Type B pancreatic cell (in vitro differentiated cells): ENCODE measurements at places on chromosomes 1 and 21. TPM values are rescaled to one million over a fixed set of nuclear protein-coding genes. Genes with fewer than 3 reads are reported as not detected.
A peak's percentile ranks its signal among the peaks of the same experiment; 100 is the strongest.

DNA sequence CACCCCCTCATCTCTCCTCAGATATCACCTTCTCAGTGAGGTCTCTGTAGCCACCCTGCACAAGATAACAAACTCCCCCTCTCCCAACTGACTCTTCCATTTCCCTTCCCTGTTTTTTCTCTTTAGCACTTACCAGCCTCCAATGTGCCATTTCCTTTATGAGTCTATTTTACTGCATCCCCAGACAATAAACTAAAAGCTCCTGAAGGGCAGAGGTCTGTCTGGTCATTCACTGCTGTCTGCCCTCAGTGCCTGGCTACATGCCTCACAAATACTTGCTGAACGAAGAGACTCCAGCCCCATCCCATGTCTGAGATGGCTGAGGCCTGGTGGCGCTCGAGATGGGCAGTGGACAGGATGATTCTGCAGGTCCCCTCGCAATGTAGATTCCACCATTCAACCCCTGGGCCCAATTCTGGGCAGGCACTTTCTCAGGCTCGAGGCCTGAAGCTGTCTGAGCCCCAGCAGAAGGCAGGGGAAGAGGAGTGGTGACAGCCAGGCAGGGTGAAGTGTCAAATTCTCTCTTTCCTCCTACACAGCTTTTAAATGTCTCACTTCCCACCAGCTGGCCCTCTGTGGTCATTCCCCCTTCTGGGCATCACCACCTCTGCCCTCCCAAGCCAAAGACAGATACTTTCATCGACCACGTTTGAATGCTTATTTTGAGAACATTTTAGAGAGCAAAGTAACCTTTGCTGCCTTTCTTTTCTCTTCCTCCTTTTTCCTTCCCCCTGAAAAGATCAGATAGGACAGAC is 6.6 kb downstream of the LRRN2 start:
- H3K27ac ChIP-seq = no peak overlapping the region
- peaks cover 57% of the 10 kb centered on the region for H3K27me3 ChIP-seq
- H3K4me3 ChIP-seq = no peak overlapping the region
- peaks cover 6% of the 10 kb centered on the region for H3K4me1 ChIP-seq

- H3K27ac ChIP-seq = peak overlapping the region; percentile 93
- no peaks in the 10 kb centered on the region for H3K27me3 ChIP-seq
- peaks cover 48% of the 10 kb centered on the region for H3K4me1 ChIP-seq
- no peak for DNase-seq
- peak overlapping the region; percentile 69 for H3K4me3 ChIP-seq
These were observed 19.7 kb downstream of the BCAR3 start for GRCh38 chr1:93661829-93662474.

DNA sequence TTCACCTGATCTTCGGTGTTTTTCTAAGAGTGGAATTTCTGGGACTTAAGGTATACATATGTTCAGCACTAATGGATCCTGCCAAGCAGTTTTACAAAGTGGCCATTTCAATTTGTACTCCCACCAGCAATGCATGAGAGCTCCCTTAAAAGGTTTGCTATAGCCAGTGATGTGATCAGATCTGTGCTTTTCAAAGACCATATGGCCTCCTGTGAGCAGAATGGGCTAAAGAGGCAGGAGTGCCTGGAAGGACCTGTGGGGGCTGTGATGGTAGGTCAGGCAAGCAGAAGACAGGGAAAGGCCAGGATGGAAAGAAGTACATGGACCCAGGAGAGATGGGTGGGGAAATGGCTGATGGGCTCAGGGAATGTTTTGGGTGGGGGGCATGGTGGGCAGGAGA is 252.7 kb downstream of the DISC1 start:
- DNase-seq = no peak
- H3K4me3 ChIP-seq = no peak overlapping the region
- H3K27ac ChIP-seq = no peak overlapping the region
- no peaks in the 10 kb centered on the region for H3K4me1 ChIP-seq

DNA sequence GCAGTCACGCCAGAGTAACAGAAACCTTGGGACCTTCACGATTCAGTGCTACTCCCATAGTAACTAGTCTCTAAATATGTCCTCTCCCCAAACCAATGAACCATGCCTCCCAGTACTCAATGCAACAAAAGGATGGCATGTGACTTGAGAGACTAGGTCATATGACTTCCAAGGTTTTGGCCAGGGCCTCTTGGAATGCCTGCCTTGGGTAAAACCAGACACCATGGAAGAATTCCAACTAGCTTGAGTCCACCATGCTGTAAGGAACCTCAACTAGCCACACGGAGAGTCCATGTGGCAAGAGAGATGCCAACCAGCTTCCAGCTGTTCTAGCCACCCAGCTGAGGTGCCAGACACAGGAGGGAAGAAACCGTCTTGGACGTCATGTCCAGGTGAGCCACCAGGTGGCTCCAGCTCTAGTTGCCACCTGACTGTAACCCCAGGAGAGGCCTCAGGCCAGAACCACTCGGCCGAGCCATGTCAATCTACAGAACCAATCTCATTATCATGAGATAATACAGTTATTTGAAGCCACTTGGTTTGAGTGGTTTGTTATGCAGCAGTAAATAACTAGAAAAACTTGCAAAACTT is 115.0 kb downstream of the SYF2 start:
- H3K4me3 ChIP-seq = no peak overlapping the region
- H3K27me3 ChIP-seq = peaks cover 9% of the 10 kb centered on the region
- no peak overlapping the region for H3K27ac ChIP-seq
- H3K4me1 ChIP-seq = peaks cover 15% of the 10 kb centered on the region
- H3K36me3 ChIP-seq = no peaks in the 10 kb centered on the region

DNA sequence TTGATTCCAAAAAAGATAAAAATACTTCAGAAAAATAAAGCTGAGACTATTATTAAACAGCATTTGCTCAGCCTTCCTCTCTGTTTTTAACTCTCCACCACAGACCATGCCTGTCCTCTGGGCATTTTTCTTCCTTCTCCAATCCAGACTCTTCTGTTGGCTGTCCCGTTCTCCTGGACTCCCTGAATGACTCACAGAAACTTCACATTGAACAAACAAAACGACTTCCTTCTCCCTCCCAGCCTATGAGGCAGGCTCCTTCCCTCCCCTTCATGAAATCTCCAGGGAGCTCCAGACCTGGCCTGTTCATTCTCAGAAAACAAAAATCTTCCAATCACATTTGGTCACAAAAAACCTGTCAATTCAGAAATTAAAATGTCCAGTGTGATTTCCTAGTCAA is 421.3 kb downstream of the NPHP4 start:
- no peak for DNase-seq
- no peaks in the 10 kb centered on the region for H3K36me3 ChIP-seq
- peaks cover 9% of the 10 kb centered on the region for H3K27me3 ChIP-seq

- DNase-seq = no peak
- no peak overlapping the region for H3K27ac ChIP-seq
- H3K4me3 ChIP-seq = no peak overlapping the region
- no peaks in the 10 kb centered on the region for H3K36me3 ChIP-seq
These were observed 183.9 kb upstream of the SGIP1 start for GRCh38 chr1:66350001-66350547.

- DNase-seq = no peak
- H3K4me1 ChIP-seq = peaks cover 8% of the 10 kb centered on the region
- H3K27ac ChIP-seq = no peak overlapping the region
- H3K4me3 ChIP-seq = no peak overlapping the region
These were observed 18.7 kb upstream of the ZBTB21 start for GRCh38 chr21:42028766-42029425.

GRCh38 chr1:37663426-37664000 is 28.8 kb upstream of the CDCA8 start:
- H3K36me3 ChIP-seq = no peaks in the 10 kb centered on the region

DNA sequence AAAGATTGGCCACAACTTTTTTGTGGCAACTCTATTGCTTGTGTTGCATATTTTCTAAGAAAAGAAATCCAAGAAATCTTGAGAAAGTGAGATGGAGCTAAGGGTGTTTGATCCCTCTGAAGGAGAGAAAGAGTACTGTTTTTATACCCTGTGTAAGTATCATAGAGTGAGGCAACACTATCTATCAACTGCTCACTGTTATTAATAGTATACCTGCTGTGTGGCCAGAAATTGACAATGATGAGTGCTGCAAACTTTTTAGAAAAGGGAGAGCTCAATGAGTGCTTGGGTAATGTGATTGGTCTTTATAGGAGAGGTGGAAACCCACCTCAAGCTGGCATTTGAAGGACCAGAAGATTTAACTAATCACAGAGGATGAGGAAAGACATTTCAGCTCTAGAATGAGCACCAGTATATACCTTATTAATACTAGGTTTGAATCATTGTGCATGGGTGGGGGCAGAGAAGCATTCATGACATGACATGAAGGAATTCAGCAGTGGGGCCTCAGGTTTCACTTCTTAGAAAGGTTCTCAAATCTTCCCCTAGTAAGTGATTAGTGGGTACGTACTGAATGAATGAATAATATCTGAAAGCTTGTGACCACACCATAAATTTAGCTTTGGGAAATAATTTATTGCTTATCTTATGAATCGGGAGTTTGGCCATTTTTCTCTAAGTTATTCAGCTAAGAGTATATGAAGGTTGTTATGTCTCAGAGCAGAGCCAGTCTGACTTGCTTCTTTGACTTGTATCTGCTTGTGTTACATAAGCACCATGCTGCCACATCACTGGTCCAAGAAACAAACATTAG is 169.2 kb upstream of the SGIP1 start:
- no peak for DNase-seq
- H3K27me3 ChIP-seq = no peaks in the 10 kb centered on the region
- H3K4me1 ChIP-seq = peaks cover 8% of the 10 kb centered on the region
- H3K36me3 ChIP-seq = peaks cover 3% of the 10 kb centered on the region

DNA sequence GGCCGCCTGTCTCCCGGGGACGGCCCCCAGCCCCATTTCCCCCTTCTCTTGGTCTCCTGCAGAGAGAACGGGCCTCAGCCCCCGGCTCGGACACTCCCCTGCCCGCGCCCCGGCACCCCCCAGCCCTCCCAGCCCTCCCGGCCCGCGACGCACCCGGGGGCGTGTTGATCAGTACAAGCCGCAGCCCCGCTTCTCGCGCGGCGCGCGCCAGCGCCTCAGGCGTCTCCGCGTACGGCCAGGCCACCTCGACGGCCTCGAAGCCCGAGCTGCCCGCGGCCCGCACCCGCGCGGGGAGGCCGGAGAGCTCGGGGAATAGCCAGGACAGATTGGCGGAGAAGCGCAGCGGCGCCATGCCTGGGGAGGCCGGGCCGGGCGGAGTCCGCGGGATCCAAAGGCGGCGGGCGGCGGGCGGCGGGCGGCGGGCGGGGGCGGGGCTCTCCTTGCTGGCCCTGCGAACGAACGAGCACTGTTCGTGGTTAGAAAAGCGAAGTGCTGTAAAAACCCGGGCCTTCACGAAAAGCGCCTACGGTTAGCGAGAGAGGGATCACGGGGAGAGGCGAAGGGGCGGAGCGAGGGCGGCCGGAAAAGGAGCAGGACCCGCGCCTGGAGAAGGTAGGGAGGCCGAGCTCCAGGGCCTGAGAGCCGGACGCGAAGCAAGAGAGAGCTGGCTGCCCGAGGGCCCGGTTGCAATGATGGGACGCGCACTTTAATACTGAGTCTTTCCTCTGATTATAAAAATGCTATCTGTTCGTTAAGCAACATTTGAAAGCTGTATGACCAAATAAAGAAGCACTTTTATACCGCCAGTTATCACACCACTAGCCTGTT is at the start of gene HYI:
HYI (minus strand) TSS at position 490 of the 828 bp plus-strand sequence; CDS start at position 352, 138 bp downstream.
- peaks cover 17% of the 10 kb centered on the region for H3K27me3 ChIP-seq
- H3K4me3 ChIP-seq = peak within 1 kb of the TSS; percentile 95
- peak; percentile 83 for DNase-seq
- peaks cover 20% of the 10 kb centered on the region for H3K4me1 ChIP-seq
- H3K27ac ChIP-seq = peak within 1 kb of the TSS; percentile 95
- peaks cover 26% of the 10 kb centered on the region for H3K36me3 ChIP-seq

GRCh38 chr1:236795757-236796667 is 920 bp downstream of the MTR start:
- H3K4me3 ChIP-seq = peak overlapping the region; percentile 94
- H3K27me3 ChIP-seq = peaks cover 10% of the 10 kb centered on the region
- no peak for DNase-seq
- H3K4me1 ChIP-seq = peaks cover 19% of the 10 kb centered on the region
- no peaks in the 10 kb centered on the region for H3K36me3 ChIP-seq

GRCh38 chr1:228353601-228354371 is 52.8 kb downstream of the TRIM11 start:
- H3K36me3 ChIP-seq = no peaks in the 10 kb centered on the region
- no peaks in the 10 kb centered on the region for H3K27me3 ChIP-seq
- DNase-seq = no peak
- H3K27ac ChIP-seq = no peak overlapping the region

DNA sequence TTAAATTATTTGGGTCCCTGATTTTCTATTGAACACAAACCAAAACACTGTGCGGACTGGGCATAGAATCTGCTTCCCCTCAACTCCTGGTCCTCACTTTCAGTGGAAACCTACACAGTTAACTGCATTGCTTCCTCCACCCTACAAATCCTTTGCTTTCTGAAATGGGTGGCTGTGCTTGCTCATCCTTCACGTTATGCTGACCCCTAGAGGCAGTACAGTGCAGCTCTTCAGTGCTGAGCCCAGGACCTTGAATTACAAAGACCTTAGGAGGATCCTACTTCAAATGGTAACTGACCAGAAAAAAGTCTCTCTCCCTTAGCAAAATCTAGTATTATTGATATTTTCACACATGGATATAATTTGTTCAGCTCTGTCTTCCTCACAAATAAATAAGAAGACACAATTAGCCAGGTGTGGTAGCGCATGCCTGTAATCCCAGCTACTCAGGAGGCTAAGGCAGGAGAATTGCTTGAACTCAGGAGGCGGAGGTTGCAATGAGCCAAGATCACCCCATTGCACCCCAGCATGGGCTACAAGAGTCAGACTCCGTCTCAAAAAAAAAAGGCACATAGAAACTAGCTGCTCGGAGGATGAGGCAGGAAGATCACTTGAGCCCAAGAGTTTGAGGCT is 63.4 kb upstream of the L1TD1 start:
- H3K27me3 ChIP-seq = no peaks in the 10 kb centered on the region
- no peaks in the 10 kb centered on the region for H3K4me1 ChIP-seq
- H3K36me3 ChIP-seq = peaks cover 5% of the 10 kb centered on the region
- H3K4me3 ChIP-seq = no peak overlapping the region
- peak overlapping the region; percentile 24 for H3K27ac ChIP-seq
- no peak for DNase-seq

DNA sequence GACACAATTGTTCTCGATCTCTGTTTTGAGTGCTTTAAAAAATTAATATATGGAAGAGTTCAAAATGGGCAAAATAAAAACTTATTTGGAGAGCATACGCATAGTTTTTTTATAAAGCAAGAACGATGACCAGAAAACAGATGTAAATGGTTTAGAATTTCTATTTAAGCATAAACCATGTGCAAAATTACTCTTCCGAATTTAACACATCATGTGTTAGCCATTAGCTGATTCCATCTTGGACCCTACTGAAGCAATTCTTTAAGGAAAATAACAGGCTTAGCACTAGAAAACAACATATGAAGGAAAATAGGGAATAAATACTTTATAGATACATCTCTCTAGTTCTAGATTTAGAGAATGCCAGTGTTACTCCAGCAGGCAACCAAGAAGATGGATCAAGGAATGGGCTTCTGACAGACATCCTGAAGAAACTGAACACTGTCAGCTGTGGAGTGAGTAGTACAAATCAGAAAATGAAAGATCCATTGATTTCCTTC is 26.7 kb downstream of the CDC7 start:
- no peaks in the 10 kb centered on the region for H3K27me3 ChIP-seq
- H3K36me3 ChIP-seq = peaks cover 7% of the 10 kb centered on the region
- no peak for DNase-seq
- H3K4me3 ChIP-seq = no peak overlapping the region
- no peak overlapping the region for H3K27ac ChIP-seq
- peaks cover 31% of the 10 kb centered on the region for H3K4me1 ChIP-seq

- no peaks in the 10 kb centered on the region for H3K36me3 ChIP-seq
- no peak for DNase-seq
- no peaks in the 10 kb centered on the region for H3K4me1 ChIP-seq
- no peak overlapping the region for H3K4me3 ChIP-seq
- peaks cover 63% of the 10 kb centered on the region for H3K27me3 ChIP-seq
These were observed 111.6 kb upstream of the ZC3H12A start for GRCh38 chr1:37362594-37363385.

The CDC14A gene
- total RNA-seq = 9.7 and 11.4 TPM in 2 replicates

The UBE2U gene
- total RNA-seq = not detected in 2 replicates

The SLC45A1 gene
- 0.67 and 2.7 TPM in 2 replicates for total RNA-seq

The DIP2A gene
- total RNA-seq = 37.9 and 49.4 TPM in 2 replicates

The PCSK9 gene
- 9.5 and 15.3 TPM in 2 replicates for total RNA-seq

The LHX8 gene
- total RNA-seq = 0.31 and 1.2 TPM in 2 replicates

The MAN1A2 gene
- 47.8 and 56.1 TPM in 2 replicates for total RNA-seq
